ENCODE measurements at places on chromosomes 1 and 21. TPM values are rescaled to one million over a fixed set of nuclear protein-coding genes. Genes with fewer than 3 reads are reported as not detected.

DNA sequence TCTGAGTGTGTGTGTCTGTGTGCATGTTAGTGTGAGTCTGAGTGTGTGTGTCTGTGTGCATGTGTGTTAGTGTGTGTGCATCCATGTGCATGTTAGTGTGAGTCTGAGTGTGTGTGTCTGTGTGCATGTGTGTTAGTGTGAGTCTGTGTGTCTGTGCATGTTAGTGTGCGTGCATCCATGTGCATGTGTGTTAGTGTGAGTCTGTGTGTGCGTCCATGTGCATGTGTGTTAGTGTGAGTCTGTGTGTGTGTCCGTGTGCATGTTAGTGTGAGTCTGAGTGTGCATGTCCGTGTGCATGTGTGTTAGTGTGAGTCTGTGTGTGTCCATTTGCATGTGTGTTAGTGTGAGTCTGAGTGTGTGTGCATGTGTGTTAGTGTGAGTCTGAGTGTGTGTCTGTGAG is 76.6 kb upstream of the ACTRT2 start:
- peaks cover 8% of the 10 kb centered on the region for H3K4me1 ChIP-seq
- no peak overlapping the region for H3K27ac ChIP-seq
- no peaks in the 10 kb centered on the region for H3K36me3 ChIP-seq
- H3K4me3 ChIP-seq: no peak overlapping the region
- H3K27me3 ChIP-seq: peaks cover 7% of the 10 kb centered on the region
- DNase-seq: peak; percentile 1

GRCh38 chr21:31902438-31902837 is 29.6 kb downstream of the HUNK start:
- no peaks in the 10 kb centered on the region for H3K27me3 ChIP-seq
- no peaks in the 10 kb centered on the region for H3K4me1 ChIP-seq
- no peaks in the 10 kb centered on the region for H3K36me3 ChIP-seq

DNA sequence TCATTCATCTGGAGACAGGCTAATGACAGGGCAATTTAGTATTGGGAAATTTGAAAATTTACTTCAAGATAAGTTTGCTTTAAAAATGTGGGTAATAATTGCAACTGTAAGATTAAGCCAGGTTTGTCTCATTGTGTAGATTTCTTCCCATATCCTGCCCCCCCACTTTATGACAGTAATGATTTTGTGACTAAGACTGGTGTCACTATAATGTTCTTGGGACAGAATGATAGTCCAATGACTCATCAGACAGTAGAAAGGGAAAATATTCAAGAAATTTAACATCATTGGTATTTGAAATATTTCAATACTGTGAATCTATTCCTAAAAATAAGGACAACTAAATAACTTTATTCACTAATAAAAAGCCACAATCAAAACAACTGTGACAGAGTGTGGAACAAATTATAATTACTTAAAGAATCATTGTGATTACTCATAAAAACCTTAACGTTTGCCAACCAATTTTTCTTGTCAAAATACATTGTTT is 36.7 kb downstream of the FH start:
- no peaks in the 10 kb centered on the region for H3K4me1 ChIP-seq
- H3K4me3 ChIP-seq: no peak overlapping the region
- no peaks in the 10 kb centered on the region for H3K27me3 ChIP-seq
- no peak overlapping the region for H3K27ac ChIP-seq

The GBP7 gene
- total RNA-seq: not detected

The SLAMF7 gene
- 63.5 TPM for total RNA-seq

The LAD1 gene
- not detected for total RNA-seq
